Activated T-cell treated with anti-CD3 and anti-CD28 coated beads, Interleukin-2, amount 50 U/mL, for 48 hours (primary cell): ENCODE measurements at places on chromosomes 3 and 15.

GRCh38 chr3:144839991-144840390 lies 868.4 kb downstream of the DIPK2A start:
- DNase-seq: no peak

DNA sequence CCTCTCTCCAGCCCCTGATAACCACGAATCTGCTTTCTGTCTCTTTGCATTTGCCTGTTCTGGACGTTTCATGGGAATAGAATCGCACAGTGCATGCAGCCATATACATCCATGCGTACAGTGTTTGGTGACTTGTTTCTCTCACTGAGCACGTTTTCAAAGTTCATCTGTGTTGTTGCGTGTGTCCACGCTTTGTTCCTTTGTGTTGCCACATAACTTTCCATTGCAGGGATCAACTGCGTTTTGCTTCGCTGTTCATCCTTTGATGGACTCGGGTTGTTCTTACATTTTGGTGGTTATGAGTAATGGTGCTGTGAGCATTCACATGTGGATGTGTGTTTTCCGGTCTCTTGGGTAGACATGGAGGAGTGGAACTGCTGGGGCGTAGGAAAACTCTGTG lies 56.4 kb upstream of the TAMM41 start:
- DNase-seq: no peak

GRCh38 chr3:67946436-67946835 lies 292.0 kb upstream of the SUCLG2 start:
- DNase-seq: no peak

DNA sequence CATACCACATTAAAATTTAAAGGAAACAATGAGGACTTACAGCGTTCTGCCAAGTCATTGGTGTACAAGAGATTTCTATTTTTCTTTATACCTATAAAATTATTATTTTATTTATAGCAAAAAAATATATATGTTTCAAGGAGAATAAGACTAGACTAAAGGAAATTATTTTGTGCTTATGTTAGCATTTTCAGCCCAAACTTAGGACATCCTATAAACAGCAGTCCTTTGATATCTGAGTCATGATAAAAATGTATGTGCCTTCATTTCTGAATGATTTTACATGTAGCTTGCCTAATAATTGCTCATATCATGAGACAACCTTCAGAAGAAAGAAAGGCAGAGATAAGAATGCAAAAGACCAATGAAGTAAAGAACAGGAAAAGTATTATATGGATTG lies 16.7 kb upstream of the CPA3 start:
- no peak for DNase-seq

- no peak for DNase-seq
These were observed 32.5 kb downstream of the GBE1 start for GRCh38 chr3:81728766-81729544.

- DNase-seq: no peak
These were observed 642.0 kb upstream of the KCNMB2 start for GRCh38 chr3:177894081-177894728.

GRCh38 chr3:16426029-16426400 lies 87.5 kb downstream of the RFTN1 start:
- no peak for DNase-seq

- peak; percentile 92 for DNase-seq
These were observed 12.5 kb upstream of the ZSCAN2 start for GRCh38 chr15:84588053-84588874.

DNA sequence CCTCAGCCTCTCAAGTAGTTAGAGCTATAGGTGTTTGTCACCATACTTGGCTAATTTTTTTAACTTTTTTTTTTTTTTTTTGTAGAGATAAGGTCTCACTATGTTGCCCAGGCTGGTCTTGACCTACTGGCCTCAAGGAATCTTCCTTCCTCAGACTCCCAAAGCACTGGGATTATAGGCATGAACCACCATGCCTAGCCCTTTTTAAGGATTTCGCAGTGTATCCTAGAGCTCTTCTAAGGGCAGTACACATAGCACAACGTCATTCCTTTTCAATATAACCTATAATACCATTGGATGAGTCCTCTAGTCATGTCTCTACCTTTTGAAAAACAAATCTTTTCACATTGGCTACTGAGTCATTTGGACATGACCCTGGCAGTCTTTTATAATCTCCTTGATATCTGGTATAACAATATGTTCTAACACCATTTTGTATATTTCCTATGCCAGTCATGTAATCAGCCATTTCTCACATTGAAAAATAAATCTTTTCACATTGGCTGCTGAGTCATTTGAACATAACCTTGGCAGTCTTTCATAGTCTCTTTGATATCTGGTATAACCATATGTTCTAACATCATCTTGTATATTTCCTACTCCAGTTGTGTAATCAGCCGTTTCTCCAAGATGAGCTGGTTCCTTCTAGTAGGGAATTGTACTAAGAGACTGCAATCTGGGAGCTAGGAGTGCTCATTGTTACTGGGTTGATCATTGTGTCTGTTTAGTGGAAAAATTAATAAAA lies 944.7 kb downstream of the MCTP2 start:
- no peak for DNase-seq

DNA sequence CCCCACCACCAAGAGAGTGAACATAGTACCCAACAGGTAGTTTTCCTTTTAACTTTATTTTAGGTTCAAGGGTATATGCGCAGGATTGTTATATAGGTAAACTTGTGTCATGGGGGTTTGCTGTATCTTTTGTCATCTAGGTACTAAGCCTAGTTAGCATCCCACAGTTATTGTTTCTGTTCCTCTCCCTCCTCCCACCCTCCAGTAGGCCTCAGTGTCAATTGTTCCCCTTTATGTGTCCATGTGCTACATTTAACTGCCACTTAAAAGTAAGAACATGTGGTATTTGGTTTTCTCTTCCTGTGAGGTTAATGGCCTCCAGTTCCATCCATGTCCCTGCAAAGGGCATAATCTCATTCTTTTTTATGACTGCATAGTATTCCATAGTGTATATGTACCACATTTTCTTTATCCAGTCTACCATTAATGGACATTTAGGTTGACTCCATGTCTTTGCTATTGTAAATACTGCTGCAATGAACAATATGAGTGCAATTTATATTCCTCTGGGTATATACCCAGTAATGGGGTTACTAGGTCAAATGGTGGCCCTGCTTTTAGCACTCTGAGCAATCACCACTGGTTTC lies 66.2 kb downstream of the ST3GAL6 start:
- no peak for DNase-seq

DNA sequence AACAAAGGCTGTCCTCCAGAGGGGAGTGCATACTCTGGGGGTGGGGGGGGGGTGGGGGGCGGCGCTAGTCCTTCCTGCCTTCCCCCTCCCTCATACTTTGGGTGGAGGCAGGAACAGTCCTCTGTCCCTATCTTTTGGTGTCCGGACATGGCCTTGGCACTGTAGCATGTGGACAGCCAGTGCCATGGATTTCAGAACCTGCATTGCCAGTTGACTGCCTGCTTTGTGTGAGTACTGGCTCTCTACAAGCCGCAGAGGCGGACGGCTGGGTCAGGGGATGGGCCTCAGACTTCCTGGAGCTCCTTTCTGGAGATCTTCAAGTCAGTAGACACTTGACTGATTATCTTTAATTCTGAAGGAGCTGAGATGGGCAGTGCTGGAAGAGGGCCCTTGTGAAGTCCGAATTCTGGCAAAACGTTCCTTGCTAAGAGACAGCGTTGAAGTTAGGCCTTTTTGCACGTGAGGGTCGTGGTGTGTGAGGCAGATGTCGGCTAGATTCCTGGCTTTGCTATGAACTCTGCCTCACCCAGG lies 2.5 kb downstream of the CLDN11 start:
- DNase-seq: no peak

- no peak for DNase-seq
These were observed 21.9 kb downstream of the ZFAND6 start for GRCh38 chr15:80081390-80081789.

- DNase-seq: no peak
These were observed 256.2 kb upstream of the IL12A start for GRCh38 chr3:159732172-159733111.

DNA sequence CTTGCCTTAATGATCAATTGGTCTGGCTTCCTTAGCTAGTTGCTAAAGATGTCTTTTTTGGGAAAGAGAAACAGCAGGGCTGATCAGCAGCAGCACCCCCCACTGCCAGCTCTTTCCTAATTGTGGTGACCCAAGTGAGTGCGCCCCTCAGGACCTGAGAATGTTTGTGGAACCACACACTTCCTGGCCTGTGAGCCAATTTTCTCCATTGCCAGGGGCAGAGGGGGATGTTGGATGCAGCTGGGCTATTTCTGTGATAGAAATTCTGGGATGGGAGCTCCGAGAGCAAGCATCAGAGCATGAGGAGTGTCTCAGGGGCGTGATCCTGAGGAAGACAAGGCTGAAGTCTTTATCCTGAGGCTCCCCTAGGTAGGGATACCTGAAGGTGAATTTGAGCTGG lies 66.6 kb downstream of the CLDN11 start:
- DNase-seq: no peak

GRCh38 chr3:152298393-152299248 lies 29.9 kb downstream of the MBNL1 start:
- peak; percentile 75 for DNase-seq

GRCh38 chr15:49169880-49170597 lies at the start of gene GALK2:
Gene GALK2, plus strand, starts transcription at chr15:49170247. Its CDS starts 76 bp downstream, at chr15:49170323.
- peak; percentile 88 for DNase-seq

DNA sequence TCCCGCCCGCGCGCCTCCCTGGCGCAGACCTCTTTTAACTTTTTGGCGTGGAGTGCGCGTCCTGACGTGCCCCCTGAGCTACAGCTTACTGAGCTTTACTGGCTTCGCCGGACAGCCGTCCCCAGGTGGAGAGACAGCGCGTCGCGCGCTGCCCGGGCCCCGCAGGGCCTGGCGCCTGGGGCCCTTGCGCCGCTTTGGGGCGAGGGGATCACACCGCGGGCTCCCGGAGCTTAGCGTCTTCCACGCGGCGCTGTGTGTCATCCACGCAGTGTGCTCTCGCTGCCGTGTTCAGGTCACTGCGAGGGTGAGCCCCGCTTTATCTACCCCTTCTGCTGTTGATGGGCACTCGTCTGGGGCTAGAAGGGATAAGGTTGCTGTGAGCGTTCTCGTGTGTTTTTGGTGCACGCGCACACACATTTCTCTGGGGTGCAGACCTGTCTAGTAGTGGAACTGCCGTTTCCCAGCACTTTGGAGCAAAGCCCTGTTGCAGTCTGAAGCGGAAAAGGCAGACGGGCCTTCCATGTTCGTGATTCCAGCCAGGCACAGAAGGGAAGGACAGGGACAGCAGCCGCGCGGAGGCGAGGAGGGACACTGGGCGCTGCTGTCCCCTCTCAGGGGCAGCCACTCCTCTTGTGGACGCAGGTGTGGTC lies 33.1 kb upstream of the ALDH1L1 start:
- no peak for DNase-seq

GRCh38 chr3:194976049-194976451 lies 290.4 kb downstream of the FAM43A start:
- DNase-seq: no peak
